ENCODE measurements at places on chromosomes 5 and 9. TPM values are rescaled to one million over a fixed set of nuclear protein-coding genes. Genes with fewer than 3 reads are reported as not detected.
A peak's percentile ranks its signal among the peaks of the same experiment; 100 is the strongest.

DNA sequence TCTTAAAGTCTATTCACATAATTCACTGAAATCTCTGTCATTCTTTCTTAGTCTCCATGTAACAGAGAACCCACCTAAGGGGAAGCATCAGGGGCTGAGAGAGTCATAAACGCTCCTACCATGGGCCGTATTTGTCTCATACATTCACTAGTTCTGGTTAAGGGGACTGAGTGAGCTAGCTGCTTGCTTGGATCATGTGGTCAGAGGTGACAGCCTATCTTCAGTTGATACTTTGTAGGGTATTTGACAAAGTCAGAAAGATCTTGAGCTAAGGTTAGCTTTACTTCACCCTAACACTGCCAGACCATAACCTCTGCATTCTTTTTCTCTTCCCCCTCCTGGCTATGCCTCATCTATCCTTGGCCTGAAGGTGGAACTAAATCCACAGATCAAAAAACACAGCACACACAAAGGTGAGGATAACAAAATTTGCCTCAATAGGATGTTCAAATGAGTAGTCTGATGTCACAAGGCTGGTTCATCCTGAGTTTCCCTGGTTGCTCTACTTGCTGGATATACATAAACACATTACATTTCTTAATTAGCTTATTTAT is 66.5 kb downstream of the MARCHF3 start:
- DNase-seq: no peak
- no peak overlapping the region for H3K27ac ChIP-seq
- no peaks in the 10 kb centered on the region for H3K27me3 ChIP-seq

- H3K36me3 ChIP-seq: no peaks in the 10 kb centered on the region
- no peak for DNase-seq
- no peak overlapping the region for H3K27ac ChIP-seq
- H3K27me3 ChIP-seq: no peaks in the 10 kb centered on the region
- no peak overlapping the region for H3K4me3 ChIP-seq
- H3K4me1 ChIP-seq: peaks cover 33% of the 10 kb centered on the region
Observed at GRCh38 chr5:55597014-55597981, 62.5 kb upstream of the PLPP1 start.

- H3K27me3 ChIP-seq: no peaks in the 10 kb centered on the region
- peaks cover 59% of the 10 kb centered on the region for H3K4me1 ChIP-seq
- no peak for DNase-seq
- H3K36me3 ChIP-seq: no peaks in the 10 kb centered on the region
- H3K27ac ChIP-seq: peak overlapping the region; percentile 99
Observed at GRCh38 chr9:108550106-108550505, 305.7 kb downstream of the ACTL7B start.

DNA sequence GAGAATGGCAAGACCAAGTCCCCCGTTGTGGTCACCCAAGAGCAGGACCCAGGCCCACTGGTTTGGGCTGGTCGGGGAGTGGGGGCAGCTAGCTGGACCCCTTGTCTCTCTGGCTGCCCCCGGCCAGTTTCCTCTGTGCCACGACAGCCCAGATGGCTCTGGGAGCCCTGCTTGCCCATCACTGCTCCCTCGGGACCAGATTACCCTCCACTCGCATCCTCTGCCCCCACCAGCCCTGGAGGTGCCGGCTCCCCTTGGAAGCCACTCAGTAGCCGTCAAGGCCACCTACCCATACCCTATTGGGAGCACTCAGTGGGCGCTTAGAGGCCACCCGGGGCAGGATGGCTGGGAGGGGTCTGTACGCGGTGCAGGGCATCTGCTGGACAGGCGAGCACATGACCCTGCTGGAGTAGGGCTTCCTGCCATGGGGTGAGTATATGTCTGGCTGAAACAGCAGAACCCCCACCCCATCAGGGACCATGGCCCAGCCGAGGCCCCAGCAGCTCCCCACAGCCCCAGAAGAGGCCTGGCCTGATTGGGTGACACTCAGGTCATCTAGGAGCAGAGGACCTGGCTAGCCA is 70.0 kb downstream of the ZNF354C start:
- DNase-seq: no peak
- peaks cover 69% of the 10 kb centered on the region for H3K27me3 ChIP-seq
- H3K4me3 ChIP-seq: no peak overlapping the region
- no peaks in the 10 kb centered on the region for H3K4me1 ChIP-seq

GRCh38 chr5:151123897-151124751 is 33.5 kb downstream of the ANXA6 start:
- peaks cover 7% of the 10 kb centered on the region for H3K4me1 ChIP-seq
- H3K4me3 ChIP-seq: no peak overlapping the region
- H3K27me3 ChIP-seq: no peaks in the 10 kb centered on the region
- H3K36me3 ChIP-seq: no peaks in the 10 kb centered on the region
- DNase-seq: peak; percentile 51
- no peak overlapping the region for H3K27ac ChIP-seq

DNA sequence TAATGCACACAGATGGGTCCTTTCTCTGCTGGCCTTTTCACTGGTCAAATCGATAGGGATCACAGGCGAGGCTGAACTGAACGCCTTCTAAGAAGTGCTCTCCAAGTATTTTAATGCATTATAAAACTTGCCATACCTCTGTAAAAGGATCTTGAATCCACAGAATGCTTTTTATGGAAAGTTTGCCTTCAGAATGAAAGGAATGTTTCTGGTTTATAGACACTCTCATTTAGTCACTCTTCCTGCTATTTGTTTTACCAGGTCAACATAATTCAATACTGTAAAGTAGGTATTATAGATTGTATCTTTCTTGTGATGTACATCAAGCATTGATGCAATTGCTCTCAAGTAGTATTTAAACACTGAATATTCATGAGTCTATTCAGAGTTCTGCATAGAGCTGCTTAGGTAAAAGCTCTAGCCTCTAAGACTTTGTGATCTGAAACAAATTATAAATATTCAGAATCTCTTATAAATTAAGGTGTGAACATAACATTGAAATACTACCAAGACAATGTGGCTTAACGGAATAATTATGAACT is 308.4 kb downstream of the ISL1 start:
- H3K36me3 ChIP-seq: no peaks in the 10 kb centered on the region
- DNase-seq: no peak
- no peak overlapping the region for H3K27ac ChIP-seq
- no peaks in the 10 kb centered on the region for H3K27me3 ChIP-seq
- no peak overlapping the region for H3K4me3 ChIP-seq

DNA sequence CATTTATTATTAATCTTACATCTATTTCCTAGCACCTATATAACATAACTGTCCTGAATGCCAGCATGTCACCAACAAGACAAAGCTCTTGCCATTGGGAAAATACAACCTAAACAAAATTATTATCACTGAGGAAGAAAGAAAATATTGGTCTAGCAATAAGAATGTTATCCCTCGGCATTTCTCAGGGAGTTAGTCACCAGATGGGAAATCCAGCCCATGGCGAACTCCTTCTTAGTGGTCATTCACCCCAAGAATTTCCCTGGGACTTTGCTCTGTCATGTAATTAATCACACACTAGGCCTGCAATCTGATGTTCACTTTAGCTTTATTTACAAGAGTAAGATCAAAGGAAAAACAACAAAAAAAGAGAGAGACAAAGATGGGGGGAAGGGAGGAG is 56.1 kb upstream of the TAS2R1 start:
- no peaks in the 10 kb centered on the region for H3K4me1 ChIP-seq
- no peak overlapping the region for H3K27ac ChIP-seq
- no peak for DNase-seq
- no peak overlapping the region for H3K4me3 ChIP-seq

GRCh38 chr9:89122949-89123348 is 55.7 kb downstream of the SHC3 start:
- H3K4me1 ChIP-seq: no peaks in the 10 kb centered on the region
- no peaks in the 10 kb centered on the region for H3K36me3 ChIP-seq

GRCh38 chr5:157108976-157109375 is at the start of gene HAVCR2:
TSS of gene HAVCR2 (minus strand) at chr5:157109044. CDS start at chr5:157108983, 61 bp downstream.
- no peak for DNase-seq
- H3K27ac ChIP-seq: no peak within 1 kb of the TSS
- H3K4me1 ChIP-seq: no peaks in the 10 kb centered on the region
- no peak within 1 kb of the TSS for H3K4me3 ChIP-seq
- H3K27me3 ChIP-seq: peaks cover 2% of the 10 kb centered on the region
- H3K36me3 ChIP-seq: no peaks in the 10 kb centered on the region

DNA sequence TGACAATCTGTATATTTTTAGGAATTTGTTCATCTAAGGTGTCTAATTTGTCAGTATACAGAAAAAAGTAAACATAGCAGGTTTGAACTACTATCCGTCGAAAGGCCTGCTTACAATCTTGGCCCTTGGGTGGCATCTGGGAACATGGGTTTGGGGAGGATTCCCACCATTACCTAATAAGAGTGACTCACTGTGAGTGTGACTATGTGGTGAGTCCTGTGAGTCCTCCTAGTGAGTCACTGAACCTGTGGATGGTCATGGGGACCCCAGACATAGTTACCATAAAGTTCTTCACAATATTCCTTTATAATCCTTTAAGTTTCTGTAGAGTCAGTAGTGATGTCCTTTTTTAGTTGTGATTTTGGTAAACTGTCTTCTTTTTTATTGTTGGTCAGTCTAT is 37.0 kb downstream of the RNF130 start:
- no peaks in the 10 kb centered on the region for H3K4me1 ChIP-seq
- DNase-seq: no peak
- no peaks in the 10 kb centered on the region for H3K27me3 ChIP-seq
- peaks cover 5% of the 10 kb centered on the region for H3K36me3 ChIP-seq

- DNase-seq: no peak
- no peaks in the 10 kb centered on the region for H3K27me3 ChIP-seq
- no peaks in the 10 kb centered on the region for H3K36me3 ChIP-seq
- H3K4me3 ChIP-seq: no peak overlapping the region
- no peak overlapping the region for H3K27ac ChIP-seq
- no peaks in the 10 kb centered on the region for H3K4me1 ChIP-seq
Observed at GRCh38 chr5:66617991-66618768, 22.0 kb downstream of the MAST4 start.

GRCh38 chr5:92613546-92613945 is 967.5 kb downstream of the NR2F1-AS1 start:
- no peak for DNase-seq
- no peaks in the 10 kb centered on the region for H3K4me1 ChIP-seq
- no peaks in the 10 kb centered on the region for H3K27me3 ChIP-seq
- no peak overlapping the region for H3K27ac ChIP-seq

- H3K4me3 ChIP-seq: no peak overlapping the region
- H3K27me3 ChIP-seq: no peaks in the 10 kb centered on the region
- no peaks in the 10 kb centered on the region for H3K36me3 ChIP-seq
- DNase-seq: no peak
Observed at GRCh38 chr5:117488976-117489500, 914.4 kb upstream of the SEMA6A start.

DNA sequence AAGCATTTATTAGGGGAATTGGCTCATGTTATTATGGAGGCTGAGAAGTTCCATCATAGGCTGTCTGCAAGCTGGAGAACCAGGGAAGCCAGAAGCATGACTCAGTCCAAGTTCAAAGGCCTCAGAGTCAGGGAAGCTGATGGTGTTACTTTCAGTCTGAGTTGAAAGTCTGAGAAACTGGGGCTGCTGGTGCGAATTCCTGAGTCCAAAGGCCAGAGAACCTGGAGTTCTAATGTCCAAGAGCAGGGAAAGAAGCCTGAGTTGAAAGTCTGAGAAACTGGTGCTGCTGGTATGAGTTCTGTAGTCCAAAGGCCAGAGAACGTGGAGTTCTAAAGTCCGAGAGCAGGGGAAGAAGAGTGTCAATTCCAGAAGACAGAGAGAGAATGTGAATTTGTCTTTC is 641.1 kb downstream of the ISL1 start:
- no peaks in the 10 kb centered on the region for H3K27me3 ChIP-seq
- H3K4me3 ChIP-seq: no peak overlapping the region
- no peaks in the 10 kb centered on the region for H3K36me3 ChIP-seq
- no peak overlapping the region for H3K27ac ChIP-seq

GRCh38 chr9:137813167-137813566 is 64.4 kb upstream of the CACNA1B start:
- no peaks in the 10 kb centered on the region for H3K36me3 ChIP-seq
- no peak overlapping the region for H3K4me3 ChIP-seq
- no peak overlapping the region for H3K27ac ChIP-seq

DNA sequence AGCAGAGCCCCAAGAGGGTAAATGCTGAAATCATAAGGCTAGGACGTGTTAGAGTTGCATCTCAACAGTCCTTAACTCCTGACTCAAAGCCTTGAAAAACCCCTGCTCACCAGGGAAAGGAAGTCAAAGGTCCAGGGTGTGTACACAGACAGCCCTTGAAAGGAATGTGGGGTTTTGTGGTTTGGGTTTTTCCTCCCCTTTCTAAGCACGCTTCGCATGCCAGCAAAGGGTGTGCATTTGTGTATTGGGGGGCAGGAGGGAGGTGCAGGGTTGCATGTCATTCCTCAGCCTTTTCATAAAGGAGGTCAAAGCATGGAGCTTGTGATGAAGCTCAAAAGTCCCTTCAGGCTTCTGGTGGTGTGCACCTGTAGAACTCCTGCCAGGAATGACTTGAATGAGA is 17.3 kb upstream of the XPA start:
- no peak overlapping the region for H3K4me3 ChIP-seq
- H3K36me3 ChIP-seq: no peaks in the 10 kb centered on the region
- peak overlapping the region; percentile 89 for H3K27ac ChIP-seq
- H3K27me3 ChIP-seq: no peaks in the 10 kb centered on the region

GRCh38 chr9:16181539-16181938 is 628.7 kb downstream of the CCDC171 start:
- DNase-seq: no peak
- no peak overlapping the region for H3K27ac ChIP-seq
- no peaks in the 10 kb centered on the region for H3K4me1 ChIP-seq

- no peaks in the 10 kb centered on the region for H3K27me3 ChIP-seq
- no peak overlapping the region for H3K4me3 ChIP-seq
- H3K4me1 ChIP-seq: peaks cover 40% of the 10 kb centered on the region
- H3K36me3 ChIP-seq: no peaks in the 10 kb centered on the region
- DNase-seq: no peak
Observed at GRCh38 chr5:60811105-60811504, 33.0 kb downstream of the ELOVL7 start.

- H3K4me3 ChIP-seq: no peak overlapping the region
- no peak for DNase-seq
- no peaks in the 10 kb centered on the region for H3K27me3 ChIP-seq
- H3K36me3 ChIP-seq: no peaks in the 10 kb centered on the region
- peaks cover 17% of the 10 kb centered on the region for H3K4me1 ChIP-seq
Observed at GRCh38 chr5:74556006-74556405, 84.5 kb downstream of the ENC1 start.

- no peak overlapping the region for H3K27ac ChIP-seq
- H3K36me3 ChIP-seq: no peaks in the 10 kb centered on the region
- no peaks in the 10 kb centered on the region for H3K4me1 ChIP-seq
- H3K27me3 ChIP-seq: peaks cover 39% of the 10 kb centered on the region
Observed at GRCh38 chr9:126617823-126618165, 4.1 kb downstream of the LMX1B start.

Gene PAEP
- not detected for total RNA-seq

Gene C9
- not detected for total RNA-seq

Gene SLC1A1
- 2.9 TPM for total RNA-seq

Gene NPR3
- 2.2 TPM for total RNA-seq

Gene ZBTB5
- 8.8 TPM for total RNA-seq

Gene ATP6V1G1
- total RNA-seq: 90.6 TPM

Gene PCDHB4
- 0.09 TPM for total RNA-seq

Gene KCNV2
- total RNA-seq: not detected

Gene RNF180
- total RNA-seq: not detected

All from PC-9 (cell line).